H9 (cell line): ENCODE measurements at places on chromosomes 5 and 9.
A peak's percentile ranks its signal among the peaks of the same experiment; 100 is the strongest.

- no peak for DNase-seq
Measured at GRCh38 chr9:130323051-130323745, 57.6 kb downstream of the HMCN2 start.

GRCh38 chr9:126682113-126682810, 68.5 kb downstream of the LMX1B start:
- DNase-seq: peak; percentile 66

DNA sequence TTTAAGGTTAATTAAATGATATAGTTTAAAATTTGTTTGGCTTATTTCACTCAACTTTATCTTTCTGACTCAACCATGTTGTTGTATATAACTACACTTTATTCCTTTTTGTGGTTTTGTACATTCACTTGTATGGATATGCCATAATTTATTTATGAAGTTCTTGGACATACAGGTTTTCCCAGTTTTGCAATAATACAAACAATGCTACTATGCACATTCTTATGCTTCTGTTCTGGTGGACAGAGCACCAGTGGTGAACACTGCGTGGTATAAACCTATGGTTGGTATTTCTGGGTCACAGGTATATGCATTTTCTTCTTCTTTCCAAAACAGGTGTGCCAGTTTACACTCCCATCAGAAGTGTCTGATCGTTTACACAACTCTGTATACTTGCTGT, 35.7 kb upstream of the TRIM14 start:
- no peak for DNase-seq

DNA sequence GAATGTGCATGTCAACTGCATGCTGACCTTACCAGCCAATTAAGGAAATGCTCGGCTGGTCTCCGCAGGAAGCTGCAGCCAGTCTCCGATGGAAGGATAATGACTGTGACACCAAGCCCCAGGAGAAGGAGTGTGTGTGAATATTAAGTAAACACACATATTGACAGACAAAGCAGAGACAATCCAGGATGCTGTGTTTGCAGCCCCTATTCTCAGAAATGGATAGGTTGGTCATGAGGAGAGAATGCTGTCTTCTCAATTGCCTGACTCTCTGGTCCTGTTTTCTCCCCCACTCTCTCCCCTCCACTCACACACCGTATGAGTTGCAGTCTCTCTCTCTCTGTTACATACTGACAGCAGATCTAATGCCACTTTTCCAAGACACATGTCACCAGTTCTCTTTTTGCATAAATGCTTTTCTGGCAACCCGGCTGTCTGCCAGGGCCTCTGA, 85.7 kb downstream of the EPB41L4A start:
- DNase-seq: no peak

GRCh38 chr5:80389580-80389979, 18.3 kb upstream of the ZFYVE16 start:
- no peak for DNase-seq

GRCh38 chr5:122375801-122376200, 63.8 kb downstream of the SNCAIP start:
- DNase-seq: no peak

- no peak for DNase-seq
Measured at GRCh38 chr5:68283766-68284165, 68.2 kb downstream of the PIK3R1 start.

GRCh38 chr9:71663216-71663615, 105.1 kb downstream of the CEMIP2 start:
- DNase-seq: no peak

DNA sequence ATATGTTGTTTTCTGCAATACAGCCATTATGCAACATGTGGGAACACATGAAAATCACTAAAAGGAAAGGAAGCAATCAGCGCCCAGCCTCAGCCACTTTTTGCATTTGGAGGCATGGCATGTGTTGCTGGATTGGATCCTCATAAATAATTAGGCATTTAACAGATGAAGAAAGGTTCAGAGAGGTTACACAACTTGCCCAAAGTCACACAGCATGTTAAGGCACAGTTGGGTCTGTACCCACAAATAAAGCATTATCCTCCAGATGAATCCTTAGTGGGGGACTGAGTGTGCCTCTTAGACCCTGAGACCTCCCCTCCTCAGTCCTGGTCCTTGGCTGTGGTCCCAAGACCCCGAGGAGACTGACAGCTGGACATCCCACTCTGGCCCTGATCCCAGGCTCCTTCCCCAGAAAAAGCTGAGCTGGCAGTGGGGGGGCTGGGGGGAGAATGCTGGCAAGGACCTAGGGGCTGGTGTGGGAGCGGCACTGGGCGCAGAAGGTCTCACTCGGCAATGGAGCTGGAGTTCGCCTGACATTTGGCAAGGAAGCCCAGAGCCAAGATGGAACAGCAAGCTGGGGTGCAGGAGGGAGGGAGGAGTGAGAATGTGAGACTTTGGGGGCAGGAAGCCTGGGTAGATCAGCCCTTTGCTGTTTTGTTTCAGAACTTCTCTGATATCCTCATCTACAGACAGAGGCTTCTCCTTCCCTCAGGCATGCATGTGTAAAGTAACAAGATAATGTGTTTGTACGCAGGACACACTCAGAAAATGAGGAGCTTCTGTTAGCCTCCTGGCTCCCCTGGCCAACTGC, 6.9 kb upstream of the AKNA start:
- no peak for DNase-seq

- no peak for DNase-seq
Measured at GRCh38 chr9:119240546-119240945, 128.7 kb downstream of the BRINP1 start.

GRCh38 chr5:11992518-11992917, 88.3 kb upstream of the CTNND2 start:
- no peak for DNase-seq

DNA sequence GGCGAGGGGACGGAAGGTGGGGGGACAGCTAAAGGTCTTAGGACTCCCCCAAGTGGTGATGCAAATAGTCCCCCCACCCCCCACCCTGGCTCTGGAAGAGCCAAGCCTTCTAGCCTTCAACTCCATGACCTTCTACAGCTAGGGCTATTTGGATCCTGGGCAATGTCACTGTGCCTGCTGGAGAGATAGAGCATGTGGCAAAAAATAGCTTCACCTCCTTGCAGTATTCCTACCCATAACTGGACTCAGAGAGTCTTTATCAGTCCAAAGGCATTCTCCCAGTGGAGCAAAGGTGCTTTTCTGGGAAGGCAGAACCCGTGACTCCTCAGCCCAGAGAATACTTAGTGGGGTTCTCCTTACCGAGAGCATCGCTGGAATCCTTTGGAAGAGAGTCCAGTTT, 48.9 kb upstream of the PPARGC1B start:
- DNase-seq: no peak

DNA sequence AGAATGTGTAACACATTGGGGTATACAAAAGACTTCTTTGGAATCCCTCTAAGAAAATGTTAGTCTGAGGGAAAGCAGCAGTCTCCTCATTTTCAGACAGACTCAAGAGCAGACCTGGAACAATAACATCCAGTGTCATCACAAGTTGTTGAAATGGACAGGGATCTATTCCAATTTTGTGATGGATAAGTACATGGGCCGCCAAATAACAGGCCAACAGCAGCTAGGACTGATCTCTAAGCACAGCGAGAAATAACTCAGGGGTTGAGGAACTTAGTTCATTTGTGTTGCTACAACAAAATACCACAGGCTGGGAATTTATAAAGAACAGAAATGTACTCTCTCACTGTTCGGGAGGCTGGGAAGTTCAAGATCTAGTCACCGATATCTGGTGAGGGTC, 7.6 kb upstream of the ITGA2 start:
- no peak for DNase-seq

- DNase-seq: no peak
Measured at GRCh38 chr9:76676857-76677256, 87.4 kb upstream of the PCA3 start.

- DNase-seq: no peak
Measured at GRCh38 chr5:56829137-56829908, 14.0 kb downstream of the MAP3K1 start.

GRCh38 chr5:53473633-53474032, 6.8 kb upstream of the FST start:
- DNase-seq: no peak

- no peak for DNase-seq
Measured at GRCh38 chr9:106481013-106481609, 381.9 kb upstream of the ZNF462 start.

DNA sequence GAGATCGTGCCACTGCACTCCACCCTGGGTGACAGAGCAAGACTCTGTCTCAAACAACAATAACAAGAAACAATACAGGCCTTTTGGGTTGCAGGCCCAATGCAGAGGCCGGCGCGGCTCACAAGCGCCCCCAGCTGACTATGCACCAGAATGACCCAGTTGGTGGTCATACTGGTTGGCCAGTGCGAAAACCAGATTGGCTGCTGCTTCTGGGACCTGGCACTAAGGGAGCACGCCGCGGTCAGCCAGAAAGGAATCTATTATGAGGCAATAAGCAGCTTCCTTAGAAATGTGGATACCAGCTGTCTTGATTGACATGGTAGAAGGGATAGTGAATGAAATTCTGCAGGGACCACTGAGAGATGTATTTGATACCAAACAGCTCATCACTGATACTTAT, 35.0 kb downstream of the RANBP17 start:
- DNase-seq: peak; percentile 90

GRCh38 chr9:97651646-97652045, 18.0 kb downstream of the NCBP1 start:
- no peak for DNase-seq

GRCh38 chr5:168793841-168794837, 215.0 kb upstream of the PANK3 start:
- DNase-seq: no peak

DNA sequence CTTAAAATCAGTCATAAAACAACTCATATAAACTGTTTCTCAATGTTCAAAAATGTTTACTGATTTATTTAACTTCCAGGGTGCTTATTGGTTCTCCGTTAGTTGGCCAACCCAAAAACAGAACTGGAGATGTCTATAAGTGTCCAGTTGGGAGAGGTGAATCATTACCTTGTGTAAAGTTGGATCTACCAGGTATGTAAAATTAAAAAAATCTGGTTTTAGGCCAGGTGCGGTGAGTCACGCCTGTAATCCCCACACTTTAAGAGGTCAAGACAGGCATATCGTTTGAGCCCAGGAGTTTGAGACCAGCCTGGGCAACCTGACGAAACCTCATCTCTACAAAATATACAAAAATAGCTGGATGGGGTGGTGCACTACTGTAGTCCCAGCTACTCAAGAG, 73.7 kb downstream of the ITGA1 start:
- no peak for DNase-seq

DNA sequence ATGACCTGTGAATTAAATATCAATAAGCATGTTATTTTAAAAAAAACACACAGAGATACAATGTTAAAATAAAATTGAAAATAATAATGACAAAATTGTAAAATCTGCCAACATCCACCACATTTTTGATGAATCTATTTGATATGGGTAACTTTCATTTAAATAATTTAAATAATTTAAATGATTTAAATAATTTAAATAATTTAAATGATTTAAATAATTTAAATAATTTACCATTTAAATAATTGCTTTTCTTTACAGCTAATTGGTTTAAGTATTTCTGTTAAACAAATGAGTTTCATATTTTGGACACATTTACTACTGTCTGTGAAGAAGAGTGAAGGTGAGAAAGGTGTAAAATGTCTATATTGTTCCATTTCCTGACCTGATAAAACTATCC, 22.1 kb upstream of the GABRA6 start:
- no peak for DNase-seq
